Stimulated activated CD4-positive, alpha-beta T cell treated with anti-CD3 and anti-CD28 coated beads, Interleukin-2, amount 100 ng/mL, for 4 hours (primary cell): ENCODE measurements at places on chromosomes 4 and X.

GRCh38 chrX:45801554-45801953 is 600.9 kb upstream of the DIPK2B start:
- no peak for DNase-seq

GRCh38 chrX:23884427-23885024 is 23.2 kb downstream of the APOO start:
- DNase-seq = no peak

- no peak for DNase-seq
Observed at GRCh38 chrX:107730991-107731766, 44.4 kb downstream of the TSC22D3 start.

- no peak for DNase-seq
Observed at GRCh38 chr4:125200556-125200955, 114.2 kb upstream of the FAT4 start.

GRCh38 chr4:85836588-85837438 is 361.9 kb downstream of the ARHGAP24 start:
- DNase-seq = no peak

DNA sequence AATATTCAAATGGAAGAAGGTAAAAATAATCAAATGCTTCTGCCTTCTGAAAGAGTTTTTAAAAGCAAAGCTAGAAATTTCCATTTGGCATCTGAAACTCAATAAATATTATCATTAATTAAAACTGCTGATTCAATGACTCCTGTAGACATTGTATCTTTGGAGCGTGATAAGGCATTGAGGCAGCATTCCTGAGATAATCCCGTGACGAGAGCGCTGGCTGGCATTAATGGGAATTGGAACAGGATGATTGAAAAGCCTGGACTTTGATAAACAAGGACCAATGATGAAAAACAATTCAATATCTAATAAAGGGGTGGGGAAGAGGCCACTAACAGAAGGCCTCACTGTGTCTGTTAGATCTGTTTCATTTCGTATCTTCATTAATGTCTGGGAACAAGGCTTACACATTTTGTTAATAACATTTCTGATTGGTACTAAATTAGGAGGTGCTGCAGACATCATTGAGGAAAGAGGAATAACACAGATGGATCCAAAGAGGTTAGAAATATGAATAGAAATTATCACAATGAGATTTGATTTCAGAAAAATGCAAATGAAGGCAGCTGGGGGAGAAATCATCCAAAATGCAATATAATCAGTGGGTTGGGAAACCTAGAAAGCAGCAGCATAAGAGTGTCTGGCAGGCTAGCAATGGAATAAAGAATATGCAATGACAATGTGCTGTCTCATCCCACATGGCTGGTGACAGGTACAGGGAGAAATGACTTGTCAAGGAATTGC is 102.3 kb downstream of the SCD5 start:
- no peak for DNase-seq

DNA sequence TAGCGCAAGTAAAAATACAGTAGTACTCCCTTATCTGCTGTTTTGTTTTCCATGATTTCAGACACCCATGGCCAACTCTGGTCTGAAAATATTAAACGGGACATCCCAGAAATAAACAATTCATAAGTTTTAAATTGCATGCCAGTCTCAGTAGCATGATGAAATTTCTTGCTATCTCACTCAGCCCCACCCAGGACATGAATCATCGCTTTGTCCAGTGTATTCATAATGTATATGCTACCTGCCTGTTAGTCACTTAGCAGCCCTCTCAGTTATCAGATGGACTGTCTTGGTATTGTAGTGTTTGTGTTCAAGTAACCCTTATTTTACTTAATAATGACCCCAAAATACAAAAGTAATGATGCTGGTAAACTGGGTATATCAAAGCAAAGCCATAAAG is 158.2 kb upstream of the DDIT4L start:
- no peak for DNase-seq

DNA sequence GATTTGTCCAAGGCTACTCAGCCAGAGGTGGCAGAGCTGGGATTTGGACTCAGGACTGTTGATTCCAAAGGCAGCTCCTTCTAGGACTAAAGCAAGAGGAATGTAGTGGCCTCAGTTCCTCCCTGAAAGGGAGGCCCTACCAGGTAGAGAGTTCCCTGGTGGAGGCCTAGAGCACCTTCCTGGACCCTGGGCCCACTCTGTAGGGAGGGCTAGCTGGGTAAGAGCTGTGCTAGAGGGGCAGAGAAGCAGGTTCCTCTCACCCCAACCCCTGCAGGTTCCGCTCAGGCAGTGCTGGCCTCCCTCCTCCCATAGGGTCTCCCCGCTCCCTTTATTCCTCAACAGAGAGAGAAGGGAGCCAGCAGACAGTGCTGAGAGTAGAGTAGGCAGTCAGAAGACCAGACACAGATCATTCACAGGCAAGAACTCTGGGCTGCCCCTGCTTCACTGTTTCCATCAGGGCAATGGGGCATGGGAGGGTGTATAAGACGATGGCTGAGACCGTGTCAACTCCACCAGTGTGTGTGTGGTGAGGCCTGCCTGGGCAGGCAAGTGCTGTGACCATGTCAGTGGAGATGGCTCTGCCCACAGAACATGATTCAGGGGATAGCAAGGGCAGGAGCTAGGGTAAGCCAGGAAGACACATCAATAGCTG is 12.4 kb upstream of the PJA1 start:
- DNase-seq = no peak

GRCh38 chr4:186689476-186689875 is 34.2 kb downstream of the FAT1 start:
- DNase-seq = no peak

- DNase-seq = no peak
Observed at GRCh38 chr4:56692576-56692975, 11.5 kb upstream of the HOPX start.
